AG04449 (cell line): ENCODE measurements at places on chromosomes 12 and 14.

DNA sequence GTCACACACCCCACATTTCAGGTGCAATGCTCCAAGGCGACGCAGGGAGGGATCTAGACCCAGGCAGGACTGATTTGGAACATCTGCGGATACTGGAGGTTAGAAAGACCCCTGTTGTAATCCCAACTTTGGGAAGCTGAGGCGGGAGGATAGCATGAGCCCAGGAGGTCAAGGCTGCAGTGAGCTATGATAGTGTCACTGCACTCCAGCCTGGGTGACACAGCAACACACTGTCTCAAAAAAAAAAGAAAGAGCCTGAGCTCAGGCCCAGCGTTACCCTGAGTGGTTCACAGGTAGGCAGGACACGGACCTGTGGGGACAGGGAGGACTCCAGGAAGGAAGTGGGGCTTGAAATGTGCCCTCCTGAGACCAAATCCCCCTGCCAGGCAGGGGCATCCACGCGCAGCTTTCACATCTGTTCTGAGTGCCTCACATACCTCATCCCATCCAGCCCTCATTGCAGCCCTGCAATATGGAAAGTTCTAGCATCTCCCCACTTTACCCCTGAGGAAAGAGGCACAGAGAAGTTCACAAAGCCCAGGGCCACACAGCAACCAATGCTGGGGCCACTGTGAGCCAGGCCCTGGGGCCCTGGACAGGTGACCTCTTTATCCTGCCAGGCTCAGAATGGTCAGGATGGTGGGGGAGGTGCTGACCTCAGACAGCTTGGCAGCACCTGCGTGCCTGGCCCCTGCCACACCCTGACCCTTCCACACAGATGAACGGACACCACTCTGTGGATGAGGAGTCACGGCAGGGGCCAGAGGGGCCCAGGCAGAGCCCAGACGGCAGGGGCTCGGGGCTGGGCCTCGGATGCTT lies 34.1 kb downstream of the CCDC85C start:
- DNase-seq = no peak

GRCh38 chr12:80823393-80823792 lies 106.7 kb downstream of the MYF5 start:
- no peak for DNase-seq

- no peak for DNase-seq
Measured at GRCh38 chr12:113456199-113456598, 15.5 kb downstream of the LHX5 start.

DNA sequence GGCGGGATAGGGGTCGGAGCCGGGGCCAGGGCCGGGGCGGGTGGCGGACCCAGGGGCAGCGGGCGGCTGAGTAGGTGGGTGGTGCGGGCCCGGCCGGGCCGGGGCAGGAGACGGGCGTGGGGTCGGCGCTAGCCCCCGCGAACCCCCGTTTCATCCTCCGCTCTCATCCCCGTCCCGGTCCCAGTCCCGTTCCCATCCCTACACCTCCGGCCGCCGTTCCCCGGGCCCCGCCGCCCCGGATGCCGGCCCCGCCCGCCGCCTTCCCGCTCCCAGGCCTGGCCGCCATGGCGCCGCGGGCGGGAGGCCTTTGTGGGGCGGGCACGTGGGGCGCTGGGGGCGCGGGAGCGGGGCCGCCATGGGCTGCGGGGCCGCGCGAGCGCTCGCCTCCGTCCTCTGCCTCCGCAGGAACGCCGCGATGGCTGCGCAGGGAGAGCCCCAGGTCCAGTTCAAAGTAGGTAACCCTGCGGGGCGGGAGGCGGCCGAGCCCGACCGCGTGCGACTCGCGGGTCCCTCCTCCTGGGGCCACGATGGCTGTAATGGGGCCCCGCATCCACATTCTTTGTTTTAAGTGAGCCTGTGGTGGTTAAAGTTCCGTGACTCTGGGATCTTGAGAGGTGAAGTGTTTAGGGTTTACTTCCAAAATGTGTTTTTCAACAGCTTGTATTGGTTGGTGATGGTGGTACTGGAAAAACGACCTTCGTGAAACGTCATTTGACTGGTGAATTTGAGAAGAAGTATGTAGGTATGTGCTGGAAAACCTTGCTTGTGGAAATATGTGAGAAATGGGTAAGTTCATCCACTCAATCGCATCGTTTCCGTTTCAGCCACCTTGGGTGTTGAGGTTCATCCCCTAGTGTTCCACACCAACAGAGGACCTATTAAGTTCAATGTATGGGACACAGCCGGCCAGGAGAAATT lies 572 bp downstream of the RAN start:
- DNase-seq = no peak

DNA sequence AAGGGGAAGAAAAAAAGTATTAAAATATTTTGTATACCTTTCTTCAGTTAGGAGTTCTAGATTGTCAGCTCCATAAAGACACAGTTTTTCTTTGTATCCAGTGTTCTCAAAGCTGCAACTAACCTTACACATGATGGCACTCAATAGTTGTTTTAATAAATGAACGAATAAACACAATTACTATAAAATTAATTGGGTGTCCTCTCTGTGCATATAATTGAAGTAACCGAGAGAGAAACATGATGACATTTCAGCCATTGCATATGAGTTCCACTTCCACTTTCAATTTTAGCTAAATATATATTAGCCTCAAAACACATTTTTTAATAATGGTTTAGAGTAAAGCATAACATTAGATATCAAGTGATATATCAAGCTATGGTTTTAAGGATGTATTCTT lies 671.2 kb downstream of the LRFN5 start:
- no peak for DNase-seq

DNA sequence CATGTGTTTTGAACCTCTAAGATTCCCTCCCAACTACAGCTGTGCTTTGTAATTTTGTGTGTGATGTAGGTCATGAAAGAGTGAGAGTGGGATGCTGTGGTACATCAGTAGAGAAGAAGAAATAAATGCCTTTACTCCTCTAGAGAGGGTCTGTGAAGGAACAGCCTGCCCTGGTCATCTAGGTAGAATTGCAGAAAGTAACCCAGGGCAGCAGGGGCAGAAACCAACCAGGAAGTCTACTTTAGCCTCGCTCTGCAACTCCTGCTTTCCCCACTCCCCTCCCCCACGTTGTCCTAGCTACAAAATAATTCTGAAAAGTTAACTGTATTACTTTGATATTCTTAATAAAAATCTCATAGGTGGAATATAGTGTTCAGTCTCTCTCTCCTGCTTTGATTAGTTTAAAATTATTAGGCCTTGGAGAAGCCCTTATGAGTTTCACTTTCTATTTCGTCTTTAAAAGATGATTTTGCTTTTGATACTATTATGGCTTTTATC lies 7.5 kb downstream of the TBK1 start:
- DNase-seq = no peak

DNA sequence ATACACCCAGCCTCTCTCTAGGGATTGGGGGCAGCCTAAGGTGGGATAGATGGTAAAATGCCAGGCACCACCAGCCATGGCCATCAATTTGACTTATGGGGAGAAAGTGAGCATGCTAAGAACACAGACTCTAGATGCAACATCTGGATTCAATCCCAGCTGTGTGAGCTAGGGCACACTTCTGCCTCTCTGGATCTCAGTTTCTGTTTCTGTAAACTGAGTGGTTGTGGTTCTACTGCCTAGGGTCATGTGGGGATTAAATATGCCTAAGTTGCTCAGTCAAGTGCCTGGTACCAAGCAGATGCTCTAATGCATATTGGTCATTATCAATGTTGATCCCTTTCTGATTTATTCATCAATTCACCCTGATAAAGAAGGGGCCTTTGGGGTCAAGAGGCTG lies 12.6 kb upstream of the OAS1 start:
- no peak for DNase-seq

- DNase-seq = no peak
Measured at GRCh38 chr14:60212503-60213371, 36.3 kb upstream of the PPM1A start.

GRCh38 chr14:33254861-33255395 lies 316.2 kb downstream of the NPAS3 start:
- no peak for DNase-seq

GRCh38 chr14:74403619-74404417 lies 22.2 kb downstream of the SYNDIG1L start:
- no peak for DNase-seq

DNA sequence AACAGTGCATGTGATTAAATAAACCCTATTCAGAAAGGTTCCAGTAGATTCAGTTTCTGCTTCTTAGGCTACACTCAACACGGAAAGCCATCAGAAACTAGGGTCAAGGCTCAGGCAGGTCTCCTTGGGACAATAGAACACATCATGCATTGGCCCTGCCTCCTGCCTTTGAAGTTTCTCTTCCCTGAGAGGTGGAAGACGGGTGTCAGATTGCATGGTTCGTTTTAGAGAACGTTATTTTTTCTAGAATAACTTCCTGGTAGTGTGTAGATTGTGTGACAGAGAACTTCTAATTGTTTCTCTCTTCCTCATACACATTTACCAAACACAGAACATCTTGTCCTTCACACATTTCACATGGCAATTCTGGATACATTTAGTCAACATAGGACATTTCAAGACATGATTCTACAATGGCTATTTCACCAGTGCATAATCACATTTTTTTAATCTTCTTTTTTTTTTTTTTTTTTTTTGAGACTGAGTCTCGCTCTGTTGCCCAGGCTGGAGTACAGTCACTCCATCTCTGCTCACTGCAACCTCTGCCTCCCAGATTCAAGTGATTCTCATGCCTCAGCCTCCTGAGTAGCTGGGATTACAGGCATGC lies 106.6 kb upstream of the AMN1 start:
- DNase-seq = no peak

GRCh38 chr14:22464422-22465142 lies 124.4 kb downstream of the DAD1 start:
- no peak for DNase-seq

DNA sequence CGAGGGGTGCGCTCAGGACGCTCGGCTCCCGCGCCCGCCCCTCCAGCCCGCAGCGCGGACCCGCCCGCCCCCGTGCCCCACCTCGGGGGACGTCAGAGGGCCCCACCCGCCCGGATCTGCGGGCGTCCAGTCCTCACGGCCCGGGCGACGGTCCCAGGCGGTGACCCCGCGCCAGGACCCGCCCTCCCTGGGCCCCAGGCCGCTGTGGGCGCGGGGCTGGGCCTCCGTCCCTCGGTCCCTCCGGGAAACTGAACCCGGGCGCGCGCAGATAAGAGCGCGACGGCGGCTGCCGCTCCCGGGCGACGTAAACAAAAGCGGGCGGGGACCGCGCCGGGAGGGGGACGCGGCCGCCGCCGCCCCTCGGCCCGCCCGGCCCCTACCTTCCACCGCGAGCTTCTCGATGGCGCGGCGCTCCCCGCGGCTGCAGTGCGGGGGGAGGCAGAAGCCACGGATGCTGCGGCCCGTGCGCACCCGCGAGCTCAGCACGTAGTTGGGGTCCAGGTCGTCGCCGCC lies 1.1 kb downstream of the CKB start:
- no peak for DNase-seq

GRCh38 chr12:101789171-101789570 lies 41.6 kb downstream of the GNPTAB start:
- DNase-seq = no peak

DNA sequence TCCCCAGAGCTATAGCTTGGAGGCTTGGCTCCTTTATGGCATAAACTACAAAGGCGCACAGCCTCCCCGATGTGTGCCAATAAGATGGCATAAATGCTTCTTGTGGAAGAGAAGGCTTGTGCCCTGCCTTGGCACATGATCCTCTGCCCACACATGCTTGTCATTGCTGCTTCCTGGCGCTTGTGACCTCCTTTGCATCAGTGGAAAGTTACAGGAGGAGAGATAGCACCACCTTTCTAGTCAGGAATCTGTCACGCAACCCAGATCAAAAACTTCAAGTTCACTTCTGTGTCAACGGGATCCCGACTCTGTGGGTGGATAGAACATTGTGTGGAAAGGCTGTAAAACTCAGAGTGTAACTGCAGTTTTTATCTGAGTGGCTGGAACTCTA lies 183.8 kb upstream of the HIF1A start:
- no peak for DNase-seq

GRCh38 chr12:53055471-53056266 lies 5.8 kb downstream of the TNS2 start:
- no peak for DNase-seq

GRCh38 chr14:103123634-103124500 lies 606 bp downstream of the TNFAIP2 start:
- no peak for DNase-seq

DNA sequence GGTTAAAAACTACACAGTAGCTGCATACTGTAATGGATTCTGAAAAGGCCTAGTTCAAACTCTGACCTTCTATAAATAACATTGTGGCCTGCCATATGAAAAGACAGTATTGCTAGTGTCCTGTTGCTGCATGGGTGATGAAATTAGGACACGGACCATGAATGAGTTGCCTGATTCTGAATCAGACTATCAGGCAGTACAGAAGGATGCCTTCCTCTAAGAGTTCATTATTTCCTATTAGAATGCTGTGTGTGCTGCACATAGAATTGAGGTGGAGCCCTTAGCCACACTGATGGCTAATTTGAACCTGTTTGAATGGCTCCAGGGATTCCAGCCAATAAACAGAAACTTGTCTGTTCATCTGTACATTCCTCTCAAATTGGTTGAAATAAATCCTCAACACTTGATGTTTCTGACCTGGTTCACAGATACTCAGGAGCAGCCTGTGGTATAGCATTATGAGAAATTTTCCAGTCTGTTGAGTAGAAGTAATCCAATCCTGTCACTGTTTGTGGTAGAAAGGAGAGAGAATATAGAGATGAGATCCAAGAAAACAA lies 483.2 kb downstream of the APAF1 start:
- no peak for DNase-seq

- DNase-seq = no peak
Measured at GRCh38 chr14:76997257-76997970, 31.1 kb downstream of the IRF2BPL start.

DNA sequence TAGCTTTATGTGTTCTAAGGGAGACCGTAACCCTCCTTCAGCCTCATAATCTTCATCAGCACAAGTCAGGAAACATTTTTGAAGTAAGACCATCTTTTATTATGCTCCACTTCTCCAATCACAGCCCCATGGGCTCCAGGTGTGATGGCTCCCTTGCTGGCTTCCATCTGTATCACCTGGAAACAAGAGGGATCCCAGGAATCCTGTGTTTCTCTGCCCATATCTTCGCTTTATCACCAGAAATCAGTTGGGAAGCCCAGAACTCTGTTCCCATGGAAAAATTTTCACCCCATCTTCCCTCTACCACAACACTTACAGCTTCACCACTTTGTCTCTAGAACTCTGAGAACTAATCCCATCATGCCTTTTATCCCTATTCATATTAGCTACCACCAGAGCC lies 68.3 kb downstream of the METTL25 start:
- no peak for DNase-seq

GRCh38 chr12:42261708-42262107 lies 23.7 kb upstream of the YAF2 start:
- no peak for DNase-seq

- DNase-seq = no peak
Measured at GRCh38 chr12:120944645-120945217, 33.6 kb upstream of the HNF1A start.

GRCh38 chr14:75523771-75524171 lies 1.5 kb downstream of the BATF start:
- no peak for DNase-seq

DNA sequence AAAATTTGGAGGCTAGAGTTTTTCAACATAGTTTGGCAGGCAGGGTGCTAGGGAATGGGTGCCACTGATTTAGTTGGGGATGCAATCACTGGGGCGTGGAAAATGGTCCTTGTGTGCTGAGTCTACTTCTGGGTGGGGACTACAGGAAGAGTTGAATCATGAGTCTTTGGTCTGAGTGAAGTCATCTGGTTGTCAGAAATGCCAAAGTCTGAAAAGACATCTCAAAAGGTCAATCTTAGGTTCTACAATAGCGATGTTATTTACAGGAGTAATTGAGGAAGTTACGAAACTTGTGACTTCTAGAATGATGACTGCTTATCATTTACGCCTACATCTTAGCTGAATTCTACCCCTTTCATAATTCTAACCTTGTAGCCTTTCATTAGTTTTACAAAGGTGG lies 209.1 kb downstream of the NUBPL start:
- no peak for DNase-seq
